ENCODE measurements at places on chromosomes 6 and 20.

DNA sequence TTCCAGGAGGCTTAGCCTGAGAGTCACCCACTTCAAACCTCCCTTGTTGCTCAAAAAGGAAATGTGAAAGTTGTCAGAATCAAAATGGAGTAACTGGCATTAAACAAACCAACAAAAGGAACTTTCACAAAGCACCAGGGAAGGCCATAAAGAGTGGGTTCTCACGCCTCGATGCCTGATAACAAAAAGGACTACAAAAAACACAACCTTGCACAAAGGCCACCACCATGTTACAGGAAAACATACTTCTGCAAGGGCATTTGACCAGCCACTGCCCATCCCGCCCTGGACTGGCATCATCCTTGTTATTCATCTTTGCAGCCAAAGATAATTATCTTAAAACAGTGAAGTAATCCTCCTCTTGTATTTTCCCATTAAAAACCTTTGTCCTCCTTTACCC lies 34.8 kb downstream of the RNASET2 start:
- DNase-seq = no peak

DNA sequence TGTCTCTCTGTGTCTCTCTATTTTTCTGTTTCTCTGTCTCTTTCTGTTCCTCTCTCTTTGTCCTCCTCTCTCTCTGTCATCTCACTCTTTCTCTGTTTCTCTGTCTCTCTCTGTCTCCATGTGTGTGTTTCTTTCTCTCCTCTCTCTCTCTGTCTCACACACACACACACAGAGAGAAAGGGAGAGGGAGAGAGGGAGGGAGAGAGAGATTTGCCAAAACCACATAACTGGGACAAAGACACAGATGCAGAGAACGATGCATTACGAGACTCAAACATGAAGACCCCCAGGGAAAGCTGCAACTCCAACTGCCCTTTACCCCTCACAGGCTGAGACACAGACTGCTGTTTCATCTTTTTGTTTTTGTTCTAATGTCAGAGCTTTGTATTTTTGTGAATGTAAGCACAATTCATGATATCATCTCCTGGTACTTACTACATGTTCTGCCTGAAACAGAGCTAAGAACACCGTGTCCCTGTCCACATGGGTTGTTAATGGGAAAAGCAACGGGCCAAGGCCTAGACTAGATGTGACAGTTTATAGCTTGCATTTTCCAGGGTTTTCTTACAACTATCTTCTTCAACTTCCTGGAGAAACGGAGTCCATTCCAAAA lies 177.1 kb upstream of the ARID1B start:
- no peak for DNase-seq

DNA sequence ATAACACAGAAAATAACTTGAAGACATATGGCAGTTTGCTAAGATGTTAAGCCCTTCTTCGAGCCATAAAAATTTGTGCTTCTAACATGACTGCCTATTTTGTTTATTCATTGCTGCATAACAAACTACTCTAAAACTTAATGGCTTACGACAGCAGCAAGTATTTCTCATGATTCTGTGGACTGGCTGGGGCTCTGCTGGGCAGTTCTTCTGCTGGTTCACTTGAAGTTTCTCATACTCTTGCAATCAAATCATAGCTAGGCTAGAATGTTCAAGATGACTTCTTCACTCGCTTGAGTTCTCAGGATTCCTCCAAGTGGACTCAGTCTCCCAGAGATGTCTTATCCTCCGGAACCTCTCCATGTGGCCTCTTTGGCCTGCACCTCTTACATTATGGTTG lies 33.4 kb downstream of the CENPW start:
- no peak for DNase-seq

GRCh38 chr6:23728707-23729106 lies 397.3 kb upstream of the NRSN1 start:
- no peak for DNase-seq

DNA sequence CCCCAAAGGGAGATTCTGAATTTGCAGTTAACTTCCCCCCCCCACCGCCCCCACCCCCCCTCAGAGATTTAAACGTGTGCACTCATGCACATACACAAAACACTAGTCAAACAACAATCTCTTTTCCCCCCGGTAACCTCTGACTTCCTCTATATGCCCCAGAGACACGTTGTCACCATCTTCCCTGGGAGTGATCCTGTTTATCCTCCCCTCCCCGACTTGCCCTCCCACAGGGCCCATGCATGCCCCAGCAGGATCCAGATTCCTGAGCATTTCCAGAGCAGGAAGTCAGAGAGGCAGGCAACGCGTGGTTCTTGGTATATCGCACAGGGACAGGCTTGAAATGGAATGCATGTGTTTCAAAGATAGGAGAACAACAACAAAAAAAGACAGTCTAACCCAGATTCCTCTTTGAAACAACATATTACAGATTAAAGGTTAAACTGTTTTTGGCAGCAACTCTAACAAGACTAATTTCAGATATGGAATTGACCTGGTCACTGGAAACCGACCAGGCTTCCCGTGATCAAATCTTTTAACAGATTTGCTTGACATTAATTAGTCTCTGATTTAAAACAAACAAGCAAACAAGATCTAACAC lies 1.3 kb downstream of the BLCAP start:
- no peak for DNase-seq

GRCh38 chr20:12594410-12595088 lies 414.2 kb upstream of the SPTLC3 start:
- no peak for DNase-seq

GRCh38 chr6:78883651-78884050 lies 16.3 kb downstream of the IRAK1BP1 start:
- no peak for DNase-seq

DNA sequence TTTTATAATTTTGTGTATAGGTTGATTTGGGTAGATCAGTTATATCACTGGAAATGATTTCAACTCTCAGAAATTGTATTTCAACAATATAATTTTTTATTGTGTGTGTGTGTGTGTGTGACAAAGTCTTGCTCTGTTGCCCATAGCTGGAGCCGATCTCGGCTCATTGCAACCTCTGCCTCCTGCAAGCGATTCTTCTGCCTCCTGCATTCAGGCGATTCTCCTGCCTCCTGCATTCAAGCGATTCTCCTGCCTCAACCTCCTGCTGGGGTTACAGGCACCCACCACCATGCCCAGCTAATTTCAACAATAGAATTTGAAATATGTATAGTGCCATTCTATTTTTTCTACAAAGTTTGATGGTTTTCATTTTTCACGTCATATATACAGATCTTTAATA lies 24.1 kb downstream of the AFDN start:
- no peak for DNase-seq

DNA sequence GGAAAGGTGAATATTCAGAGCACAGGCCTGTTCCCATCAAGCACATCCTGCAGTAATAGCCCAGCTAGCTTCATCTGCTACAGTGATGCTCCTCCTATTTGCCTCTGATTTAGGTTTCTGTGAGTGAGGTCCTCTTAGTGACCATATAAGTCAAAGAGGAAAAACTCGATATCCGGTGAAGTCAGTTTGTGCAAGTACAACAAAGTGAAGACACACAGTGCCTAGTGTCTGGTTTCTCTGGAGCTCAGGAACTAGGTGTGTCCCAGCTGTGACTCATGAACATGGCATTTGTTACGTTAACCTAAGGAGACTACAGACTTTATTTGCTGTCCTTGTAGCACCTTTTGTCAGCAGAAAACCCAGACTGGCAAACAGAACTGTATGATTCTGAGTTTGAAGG lies 33.9 kb downstream of the EDN1 start:
- peak; percentile 79 for DNase-seq

DNA sequence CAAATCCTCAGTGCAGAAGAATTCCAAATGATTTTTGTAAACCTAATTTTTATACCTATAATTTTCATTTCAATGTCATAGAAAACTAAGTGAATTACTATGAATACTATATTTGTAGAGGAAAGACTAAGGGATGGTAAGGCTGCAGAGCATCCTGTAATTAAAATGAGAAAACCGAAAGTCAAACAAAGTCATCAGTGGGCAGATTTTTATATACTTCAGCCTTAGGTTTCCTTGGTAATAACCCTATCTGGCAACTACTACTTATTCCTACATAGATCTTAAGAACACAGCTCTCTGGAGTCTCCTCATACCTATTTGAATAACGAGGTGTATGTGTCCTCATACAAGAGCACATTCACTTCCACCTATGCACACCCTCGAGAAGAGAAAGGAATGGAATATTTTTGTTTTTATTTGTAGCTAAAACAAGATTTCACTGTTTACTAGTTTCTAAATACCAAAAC lies 117.9 kb upstream of the SGK1 start:
- no peak for DNase-seq

- peak; percentile 77 for DNase-seq
Observed at GRCh38 chr6:133889557-133890403, 867 bp downstream of the TCF21 start.

- no peak for DNase-seq
Observed at GRCh38 chr20:32362901-32363364, 4.8 kb downstream of the ASXL1 start.

- peak; percentile 44 for DNase-seq
Observed at GRCh38 chr20:36792422-36792821, 18.9 kb upstream of the DSN1 start.

DNA sequence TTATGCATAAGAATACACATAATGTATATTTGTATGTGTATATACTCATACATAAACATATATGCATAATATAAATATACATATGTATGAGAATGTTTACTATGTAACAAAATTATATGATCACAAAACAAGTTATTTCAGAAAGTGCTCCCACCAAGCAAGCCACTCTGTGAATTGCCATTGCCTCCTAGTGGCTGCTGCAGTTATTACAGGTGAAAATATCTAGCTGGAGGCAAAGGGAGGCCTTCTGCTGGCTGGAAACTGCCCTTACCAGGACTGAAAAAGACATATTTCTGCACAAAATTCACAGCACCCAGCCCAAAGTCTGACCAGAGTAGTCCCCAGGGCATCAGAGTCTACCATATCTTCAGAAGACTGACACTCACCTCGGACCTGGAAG lies 14.4 kb upstream of the ADAM33 start:
- DNase-seq = no peak

GRCh38 chr20:57868310-57868709 lies 158.5 kb upstream of the PMEPA1 start:
- no peak for DNase-seq

- peak; percentile 70 for DNase-seq
Observed at GRCh38 chr20:49323622-49324238, 45.9 kb upstream of the ZNFX1 start.

GRCh38 chr6:20692023-20692422 lies 157.8 kb downstream of the CDKAL1 start:
- no peak for DNase-seq

DNA sequence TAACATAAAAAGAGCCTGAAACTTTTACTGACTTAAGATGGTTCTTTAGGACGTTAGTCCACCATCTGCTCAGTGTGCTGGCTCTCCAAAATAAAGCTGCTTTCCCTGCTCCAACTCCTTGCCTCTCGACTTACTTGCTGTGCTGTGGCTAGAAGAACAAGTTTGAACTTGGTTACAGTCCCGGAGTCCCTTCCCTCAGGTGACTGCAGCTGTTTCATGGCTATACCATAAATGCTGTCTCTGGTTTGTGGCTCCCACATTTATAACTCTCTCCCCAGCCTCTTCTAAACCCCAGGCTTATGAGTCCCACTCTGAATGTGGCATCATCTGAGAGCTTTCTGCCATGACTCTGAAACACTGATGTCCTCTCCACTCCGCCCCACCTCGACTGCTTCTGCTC lies 306.4 kb upstream of the PRND start:
- DNase-seq = no peak

DNA sequence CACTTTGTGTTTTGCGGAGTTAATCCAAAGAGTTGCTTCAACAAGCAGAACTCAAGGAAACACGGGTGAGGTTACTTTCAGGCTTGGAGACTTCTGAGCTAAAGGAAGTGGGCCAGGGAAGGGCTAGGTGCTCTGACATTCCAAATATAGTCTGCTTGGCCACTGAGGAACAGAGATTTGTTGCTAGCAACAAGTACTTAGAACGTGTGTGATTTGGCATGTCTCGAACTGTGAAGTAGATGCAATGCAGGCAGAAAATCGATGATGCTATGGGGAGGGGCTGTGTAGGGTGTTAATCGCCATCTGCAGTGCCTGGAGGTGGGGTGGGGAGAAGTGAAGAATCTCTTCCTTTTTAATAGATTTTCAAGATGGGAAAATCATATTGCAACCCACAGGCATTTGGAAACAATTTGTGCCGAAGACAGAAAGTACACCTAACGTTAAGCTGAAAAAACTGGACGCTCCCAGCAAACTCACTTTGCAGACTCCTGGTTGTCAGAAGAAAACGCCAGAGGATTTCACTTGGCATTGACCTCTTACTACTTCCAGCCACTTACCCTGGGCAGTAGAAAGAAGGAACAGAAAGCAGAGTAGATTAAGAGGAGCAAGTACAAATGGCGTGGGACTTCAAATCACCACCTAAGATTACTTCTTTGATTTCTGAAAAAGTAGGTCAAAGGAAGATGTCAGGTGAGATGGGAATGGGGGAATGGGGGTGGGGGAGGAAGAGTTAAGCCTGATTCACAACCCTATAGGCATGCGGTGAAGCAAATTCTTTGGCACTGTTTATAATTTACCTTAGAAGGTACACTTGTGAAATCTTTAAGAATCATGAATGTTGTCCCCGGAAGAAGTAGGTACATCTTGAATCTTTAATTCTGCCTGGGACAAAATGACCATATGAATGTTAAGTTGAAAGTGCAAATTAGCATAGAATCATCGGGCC lies 314.1 kb downstream of the CD83 start:
- DNase-seq = no peak

- DNase-seq = no peak
Observed at GRCh38 chr6:43435682-43436437, 8.5 kb downstream of the ABCC10 start.

DNA sequence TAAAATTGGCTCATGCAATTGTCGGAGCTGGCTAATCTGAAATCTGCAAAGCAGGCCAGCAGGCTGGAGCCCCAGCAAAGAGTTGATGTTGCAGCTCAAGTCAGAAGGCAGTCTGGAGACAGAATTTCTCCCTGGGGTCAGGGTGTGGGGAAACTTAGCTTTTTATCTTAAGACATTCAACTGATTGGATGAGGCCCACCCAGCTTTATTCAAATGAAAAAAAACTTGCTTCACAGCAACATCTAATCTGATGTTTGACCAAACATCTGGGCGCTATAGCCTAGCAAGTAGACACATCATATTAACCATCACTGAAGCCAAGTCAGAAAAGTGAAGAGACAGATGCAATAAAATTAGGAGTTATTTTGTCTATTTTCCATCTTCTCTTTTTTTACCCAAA lies 108.8 kb upstream of the CCDC28A start:
- no peak for DNase-seq

DNA sequence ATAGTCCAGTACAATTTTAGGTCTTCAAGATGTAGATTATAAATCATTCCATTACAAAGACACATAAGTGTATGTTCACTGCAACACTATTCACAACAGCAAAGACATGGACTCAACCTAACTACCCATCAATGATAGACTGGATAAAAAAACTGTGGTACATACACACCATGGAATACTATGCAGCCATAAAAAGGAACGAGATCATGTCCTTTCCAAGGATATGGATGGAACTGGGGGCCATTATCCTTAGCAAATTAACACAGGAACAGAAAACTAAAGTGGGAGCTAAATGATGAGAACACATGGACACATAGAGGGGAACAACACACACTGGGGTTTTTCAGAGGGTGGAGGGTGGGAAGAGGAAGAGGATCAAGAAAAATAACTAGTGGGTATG lies 6.3 kb downstream of the RTN4IP1 start:
- DNase-seq = no peak

Data from HCEC 1CT (cell line).